ENCODE measurements at places on chromosomes 5 and 9.

- no peak for DNase-seq
Measured at GRCh38 chr5:1387876-1388275, 43.0 kb upstream of the CLPTM1L start.

DNA sequence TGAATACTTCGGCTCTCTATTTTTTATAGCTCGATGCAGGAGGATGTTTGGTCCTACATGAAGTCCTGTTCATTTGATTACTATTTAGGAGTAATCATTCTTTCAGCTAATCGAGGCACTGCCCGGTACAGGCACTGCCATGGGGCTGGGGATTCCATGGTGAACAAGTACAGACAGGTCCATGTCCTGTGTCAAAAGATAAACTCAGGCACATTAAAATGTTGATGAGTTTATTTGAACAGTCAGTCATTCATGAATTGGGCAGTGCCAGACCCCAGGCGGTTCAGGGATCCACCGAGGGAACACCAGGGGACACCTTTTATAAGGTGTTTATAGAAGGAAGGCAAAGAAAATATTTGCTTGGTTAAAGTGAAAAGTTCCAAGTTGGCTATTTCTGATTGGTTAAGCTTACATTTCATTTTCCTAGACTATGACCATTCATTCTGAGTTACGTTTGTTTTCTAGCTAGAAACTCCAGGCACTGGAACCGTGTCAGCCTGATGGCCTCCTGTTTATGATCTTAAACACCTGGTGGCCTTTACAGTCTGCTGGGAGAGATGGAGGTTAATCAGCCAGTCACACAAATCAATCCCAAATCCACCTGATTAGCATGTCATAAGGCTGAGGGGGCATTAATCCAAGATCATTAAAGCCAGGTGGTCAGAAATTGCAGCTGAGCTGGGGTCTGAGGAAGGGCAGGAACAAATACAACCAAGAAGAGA, 47.0 kb upstream of the TDRD7 start:
- DNase-seq = no peak

- no peak for DNase-seq
Measured at GRCh38 chr9:78214492-78214891, 21.4 kb upstream of the CEP78 start.

DNA sequence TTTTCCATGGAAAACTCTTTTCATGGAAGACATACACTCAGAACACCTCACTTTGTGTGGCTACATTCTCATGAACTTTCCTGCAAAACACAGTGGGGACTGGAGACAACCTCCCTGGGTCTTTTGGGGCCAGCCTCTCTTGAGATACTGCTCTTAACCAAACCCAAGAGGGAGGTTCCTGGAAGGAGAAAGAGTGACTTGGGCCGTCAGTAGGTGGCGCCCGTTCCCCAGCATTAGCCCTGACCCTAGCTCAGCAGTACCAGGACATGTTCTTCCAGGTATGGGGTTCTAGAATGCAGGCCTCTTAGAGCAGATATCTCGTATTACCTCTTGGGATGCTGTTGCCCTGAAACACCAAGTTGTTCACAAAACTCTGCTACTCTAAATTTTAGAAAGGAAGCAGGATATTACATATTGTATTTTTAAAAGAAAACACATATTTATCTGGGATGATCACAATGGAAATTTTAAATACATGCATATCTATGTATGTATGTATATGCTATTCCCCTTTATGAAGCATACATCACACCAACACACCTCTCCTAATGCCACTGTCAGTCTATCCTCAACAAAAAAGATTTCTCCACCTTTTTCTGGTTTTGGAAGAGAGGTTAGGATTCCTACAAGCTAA, 15.8 kb upstream of the GLIS3 start:
- no peak for DNase-seq

GRCh38 chr9:20208961-20209371, 413.3 kb downstream of the MLLT3 start:
- no peak for DNase-seq

- no peak for DNase-seq
Measured at GRCh38 chr9:98597236-98597771, 111.4 kb downstream of the GABBR2 start.

DNA sequence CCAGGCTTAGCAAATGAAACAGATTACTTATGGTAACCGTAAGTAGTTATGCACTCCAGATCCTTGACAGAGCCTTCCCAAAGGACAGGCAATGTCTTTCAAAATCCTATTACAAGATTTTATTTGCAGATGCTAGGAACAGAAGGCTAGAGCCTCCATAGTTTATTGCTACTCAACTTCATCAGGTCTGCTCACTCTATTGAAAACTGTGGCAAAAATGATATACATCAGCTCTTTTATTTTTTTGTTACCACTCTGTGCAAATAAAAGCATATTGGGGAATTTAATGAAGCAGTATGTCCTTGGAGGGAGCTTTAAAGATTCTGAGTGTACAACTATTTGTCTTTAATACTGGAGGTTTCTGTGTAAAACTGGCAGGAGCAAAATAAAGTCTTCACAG, 46.5 kb downstream of the SLC44A1 start:
- DNase-seq = no peak

- no peak for DNase-seq
Measured at GRCh38 chr5:179700401-179700918, 1.7 kb downstream of the CANX start.

DNA sequence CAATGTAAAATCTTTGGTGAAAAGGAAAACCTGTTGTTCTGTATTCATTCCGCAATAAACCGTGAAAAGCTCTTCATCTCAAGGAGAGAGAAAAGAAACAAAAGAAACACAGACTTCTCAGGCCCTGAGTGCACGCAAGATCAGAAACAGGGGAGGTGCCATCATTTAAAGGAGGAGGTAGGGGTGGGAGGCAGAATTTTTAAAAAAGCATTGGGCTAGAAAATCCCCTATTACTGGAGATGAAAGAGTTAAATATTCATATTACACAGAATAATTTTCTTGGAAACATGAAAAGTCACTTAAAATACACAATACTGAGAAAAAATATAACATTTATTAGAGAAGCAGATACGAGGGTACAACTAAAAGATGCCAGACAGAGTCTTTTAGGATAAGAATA, 56.3 kb downstream of the USP20 start:
- DNase-seq = no peak

- DNase-seq = no peak
Measured at GRCh38 chr9:16401701-16402100, 468.8 kb downstream of the BNC2 start.

DNA sequence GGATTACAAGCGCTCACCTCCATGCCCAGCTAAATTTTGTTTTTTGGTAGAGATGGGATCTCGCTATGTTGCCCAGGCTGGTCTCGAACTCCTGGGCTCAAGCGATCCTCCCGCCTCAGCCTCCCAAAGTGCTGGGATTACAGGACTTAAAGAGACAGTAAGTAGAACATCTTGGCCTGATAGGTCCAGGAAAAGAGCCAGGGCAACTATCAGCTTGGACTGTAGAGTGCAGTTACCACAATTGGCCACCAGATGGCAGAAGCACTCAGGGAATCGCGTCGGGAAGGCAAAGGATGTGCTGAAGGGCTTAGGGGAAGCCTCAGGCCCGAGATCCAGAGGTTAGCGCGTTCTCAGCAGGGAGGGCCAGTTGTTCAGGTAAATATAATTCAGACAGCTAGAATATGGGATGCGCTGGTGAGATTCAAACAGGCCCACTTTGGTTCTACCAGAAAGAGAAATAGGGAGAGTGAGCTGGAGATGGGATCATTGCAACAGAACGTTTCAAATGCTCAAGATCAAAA, 21.5 kb downstream of the C9orf57 start:
- no peak for DNase-seq

- DNase-seq = no peak
Measured at GRCh38 chr9:91814753-91815152, 135.3 kb downstream of the ROR2 start.

DNA sequence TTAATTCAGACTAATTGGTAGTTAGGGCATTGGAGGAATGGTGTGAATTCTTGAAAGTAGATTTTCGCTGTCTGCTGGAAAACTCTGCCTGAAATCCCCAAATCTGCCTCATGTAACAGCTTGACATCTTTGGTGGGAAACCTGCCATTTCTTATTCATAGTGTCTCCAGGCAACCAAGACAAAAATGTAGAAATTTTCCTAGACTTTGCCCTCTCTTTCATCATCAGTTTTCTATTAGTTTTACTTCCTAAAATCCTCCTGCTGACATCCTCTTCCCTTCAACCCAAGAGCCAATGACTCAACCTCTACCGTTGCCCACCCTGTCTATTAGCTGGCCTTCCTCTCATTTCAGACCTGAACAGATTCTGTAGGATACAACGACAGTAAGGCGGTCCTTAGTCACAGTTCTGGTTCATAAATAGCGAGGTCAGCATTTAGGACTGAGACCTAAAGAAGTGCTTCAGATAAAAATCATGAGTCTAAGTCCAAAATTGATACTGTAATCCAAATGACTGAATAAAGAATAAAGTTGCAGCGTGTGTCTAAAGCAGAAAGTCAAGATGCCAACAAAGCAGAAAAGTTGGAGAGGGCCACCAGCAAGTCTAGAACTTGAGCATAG, 133.9 kb downstream of the MUSK start:
- DNase-seq = no peak

DNA sequence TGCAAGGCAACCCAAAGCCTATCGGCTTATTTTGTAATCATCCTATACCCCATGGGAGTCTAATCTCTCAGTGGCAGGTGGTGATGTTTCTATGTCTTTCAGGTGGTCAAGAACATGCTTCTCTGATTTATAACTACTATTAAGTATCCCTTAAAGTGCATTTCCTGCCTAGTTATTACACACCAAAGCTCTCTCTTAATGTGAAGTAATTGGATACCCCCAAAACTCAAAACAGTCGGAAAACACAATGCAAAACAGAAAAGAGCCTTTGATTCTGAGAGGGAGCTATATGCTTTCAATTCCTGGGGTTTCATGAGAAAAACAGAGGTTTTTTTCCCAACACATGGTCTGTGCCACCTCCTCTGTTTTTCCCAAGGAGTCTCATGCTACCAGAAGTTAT, 416.4 kb downstream of the CSNK1G3 start:
- no peak for DNase-seq

DNA sequence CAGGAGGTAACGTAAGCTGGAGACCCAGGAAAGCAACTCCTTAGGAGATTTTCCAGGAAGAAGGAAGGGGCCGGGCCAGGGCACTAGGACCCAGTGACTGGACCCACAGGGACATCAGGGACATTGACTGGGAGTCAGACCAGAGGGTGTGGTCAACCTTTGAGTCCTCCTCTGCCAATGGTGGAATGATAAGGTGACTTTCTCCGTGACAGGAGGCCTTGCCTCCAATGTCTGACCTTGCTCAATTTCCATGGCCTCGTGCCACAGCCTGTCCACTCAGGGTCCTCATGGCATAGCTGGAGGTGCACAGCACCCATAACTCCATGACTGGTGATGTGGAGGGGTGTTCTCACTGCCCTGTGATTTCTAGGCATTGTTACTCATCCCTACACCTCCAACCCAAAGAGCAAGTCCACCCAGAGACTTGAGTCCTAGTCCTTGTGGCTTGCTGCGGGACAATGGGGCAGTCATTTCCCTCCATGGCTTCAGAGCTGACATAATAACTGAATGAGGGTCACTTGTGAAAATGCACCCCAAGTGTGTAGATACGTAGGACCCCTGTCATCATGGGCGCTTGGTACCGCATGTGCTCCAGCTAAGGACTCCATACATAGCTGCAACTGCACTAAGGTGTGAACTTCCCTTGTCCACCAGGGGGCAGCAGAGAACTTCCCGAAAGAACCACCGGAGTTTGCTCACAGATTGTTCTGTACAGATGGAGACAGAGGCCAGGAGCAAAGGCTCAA, 4.1 kb upstream of the AMBP start:
- peak; percentile 24 for DNase-seq

- DNase-seq = no peak
Measured at GRCh38 chr5:149584121-149584520, 2.8 kb downstream of the ARHGEF37 start.

DNA sequence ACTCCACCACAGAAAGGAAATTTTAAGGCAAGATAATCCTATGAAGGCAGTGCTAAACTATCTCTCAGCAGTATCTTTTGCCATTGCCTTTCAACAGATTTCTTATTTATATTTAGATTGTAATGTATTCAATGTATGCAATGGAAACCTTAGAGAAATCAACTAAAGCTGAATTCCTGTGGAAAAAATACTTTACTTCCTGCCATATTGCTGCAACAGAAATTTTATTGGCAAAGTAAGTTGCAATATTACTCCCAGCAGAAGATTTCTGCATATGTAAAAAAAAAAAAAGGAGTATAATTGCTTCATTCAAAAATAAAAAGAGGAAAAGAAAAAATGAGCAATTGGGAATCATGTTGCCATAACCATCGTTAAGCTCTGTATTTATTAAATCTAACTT, 454.6 kb upstream of the CD180 start:
- no peak for DNase-seq

DNA sequence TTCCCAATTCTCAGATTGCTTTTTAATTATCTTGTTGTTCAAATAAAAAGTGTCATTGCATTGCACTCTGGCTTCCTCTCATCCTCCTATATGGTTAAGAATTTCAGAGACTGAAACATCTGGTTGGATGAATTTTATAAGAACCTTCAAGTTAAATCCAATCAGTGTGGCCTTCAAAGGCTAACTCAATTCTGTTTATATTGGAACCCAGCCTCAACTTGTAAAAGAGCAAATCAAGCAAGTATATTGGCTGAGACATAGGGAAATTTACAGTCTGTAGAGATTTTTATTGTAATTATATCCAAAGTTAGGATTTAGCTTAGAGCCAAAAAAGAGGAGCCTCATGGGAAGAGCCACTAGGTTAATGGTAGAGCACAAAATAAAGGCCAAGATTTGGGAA, 159.9 kb upstream of the FER start:
- no peak for DNase-seq

- DNase-seq = no peak
Measured at GRCh38 chr9:12770261-12770660, 4.6 kb upstream of the LURAP1L start.

- no peak for DNase-seq
Measured at GRCh38 chr5:55737793-55738192, at the start of gene DDX4. DDX4 (plus strand) TSS chr5:55738061; CDS start chr5:55738964, 903 bp downstream.

DNA sequence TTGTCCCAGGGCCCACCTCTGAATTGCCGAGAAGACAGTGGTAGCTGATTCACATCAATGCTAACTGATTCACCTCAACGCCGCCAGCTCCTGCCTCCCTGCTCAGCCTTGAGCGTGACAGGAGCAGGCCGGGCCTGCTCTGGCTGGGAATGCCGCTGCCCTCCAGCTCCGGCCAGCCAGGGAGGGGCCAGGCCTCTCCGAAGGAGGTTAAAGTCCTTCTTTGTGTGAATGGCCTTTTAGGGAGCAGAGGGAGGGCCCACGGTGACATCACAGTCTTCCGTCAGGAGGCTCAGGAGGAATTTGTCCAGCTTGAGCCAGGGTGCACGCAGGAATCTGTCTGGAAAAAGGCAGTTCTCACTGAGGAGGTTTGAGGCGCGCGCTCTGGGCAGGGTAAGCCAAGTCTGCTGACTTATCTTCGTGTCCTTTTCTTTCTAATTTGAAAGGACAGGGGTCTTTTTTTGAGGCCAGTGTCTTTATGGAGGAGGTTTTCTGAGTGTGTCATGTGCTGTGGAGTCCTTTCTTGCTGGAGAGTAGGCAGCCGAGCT, 82.7 kb downstream of the C9orf152 start:
- DNase-seq = peak; percentile 96
